Amniotic epithelial cell (primary cell): ENCODE measurements at places on chromosomes 3 and 15.

GRCh38 chr3:136141891-136142290, 54.2 kb downstream of the MSL2 start:
- no peak for DNase-seq

DNA sequence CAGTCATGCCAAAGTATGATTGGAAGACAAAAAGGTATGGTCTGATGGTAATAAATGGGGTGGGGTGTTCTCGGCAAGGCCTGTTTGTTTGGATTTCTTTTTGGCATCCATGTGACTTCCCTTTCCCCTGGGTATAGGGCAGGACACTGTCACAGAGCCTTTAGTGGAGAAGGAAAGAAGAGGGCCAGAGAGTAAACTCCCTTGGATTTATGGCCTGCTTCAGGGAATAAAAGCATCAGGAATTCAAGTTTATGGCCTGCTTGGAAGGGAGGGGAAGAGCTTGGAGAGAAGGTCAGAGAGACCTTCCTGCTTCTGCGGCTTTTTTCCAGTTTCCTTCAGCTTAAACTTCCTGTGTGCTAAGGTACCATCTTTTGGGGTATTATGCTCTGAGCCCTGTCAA, 179.4 kb upstream of the ADAMTS9 start:
- no peak for DNase-seq

- no peak for DNase-seq
Measured at GRCh38 chr3:41148478-41148877, 50.8 kb upstream of the CTNNB1 start.

GRCh38 chr15:63192619-63193206, 3.3 kb downstream of the RAB8B start:
- DNase-seq = no peak

GRCh38 chr3:197256836-197257444, 41.5 kb downstream of the DLG1 start:
- DNase-seq = peak; percentile 54

DNA sequence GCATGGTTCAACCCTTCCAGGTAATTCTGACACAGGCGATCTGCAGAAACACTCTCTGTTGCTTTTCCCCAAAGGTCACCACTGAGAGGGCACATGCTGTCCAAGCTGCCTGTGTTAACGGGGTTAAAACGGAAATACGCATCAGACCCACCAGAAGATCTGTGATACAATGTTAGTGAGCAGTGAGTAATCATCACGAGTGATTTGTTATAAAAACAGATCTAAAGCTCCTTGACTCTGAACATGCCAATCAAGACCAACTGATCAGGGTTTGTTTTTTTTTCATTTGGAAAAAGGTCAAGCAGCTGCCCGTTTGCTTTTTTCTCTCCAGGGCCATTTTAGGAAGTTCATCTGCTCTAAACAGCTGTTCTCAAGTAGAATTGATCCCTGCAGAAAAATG, 43.2 kb downstream of the FGF12 start:
- DNase-seq = no peak

DNA sequence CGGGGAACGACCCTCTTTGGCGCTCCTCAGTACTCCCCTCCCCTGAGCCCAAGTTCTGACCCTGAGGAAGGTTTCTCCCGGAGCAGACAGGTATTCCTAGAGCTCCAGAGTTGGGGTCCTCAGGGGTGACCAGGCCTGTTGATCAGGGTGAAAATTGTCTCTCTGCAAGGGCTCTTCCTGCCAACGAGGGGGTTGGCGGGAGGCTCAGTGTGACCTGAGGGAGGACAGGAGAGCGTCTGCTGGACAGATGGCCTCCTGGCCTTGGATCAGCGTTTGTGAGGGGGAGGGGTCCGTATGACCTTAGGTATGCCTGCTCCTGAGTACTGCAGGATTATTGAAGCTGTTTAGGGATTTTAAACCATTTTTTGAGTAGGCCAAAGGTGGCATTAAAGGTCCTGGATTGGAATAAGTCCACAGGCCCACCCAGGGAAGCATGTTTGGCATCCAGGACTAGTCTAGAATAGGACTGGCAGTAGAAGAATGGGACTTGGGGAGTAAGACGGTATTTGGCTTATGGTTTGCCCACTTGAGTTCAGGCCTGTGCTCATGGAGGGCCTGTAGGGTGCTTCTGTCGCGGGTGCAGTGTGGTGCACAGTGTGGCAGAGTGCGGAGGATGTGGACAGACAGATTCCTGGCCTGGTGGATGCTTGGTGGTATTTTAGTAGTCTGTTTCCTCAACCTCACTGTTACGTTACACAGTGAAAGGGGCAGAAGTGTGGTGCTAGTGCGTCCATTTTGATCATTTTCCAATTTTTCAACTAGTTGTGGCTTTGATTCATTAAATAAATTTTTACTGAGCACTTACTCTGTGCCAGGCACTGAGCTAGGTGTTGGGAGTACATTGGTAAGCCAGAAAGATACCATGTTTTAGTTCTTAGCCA, 959 bp downstream of the ZNF592 start:
- peak; percentile 23 for DNase-seq

DNA sequence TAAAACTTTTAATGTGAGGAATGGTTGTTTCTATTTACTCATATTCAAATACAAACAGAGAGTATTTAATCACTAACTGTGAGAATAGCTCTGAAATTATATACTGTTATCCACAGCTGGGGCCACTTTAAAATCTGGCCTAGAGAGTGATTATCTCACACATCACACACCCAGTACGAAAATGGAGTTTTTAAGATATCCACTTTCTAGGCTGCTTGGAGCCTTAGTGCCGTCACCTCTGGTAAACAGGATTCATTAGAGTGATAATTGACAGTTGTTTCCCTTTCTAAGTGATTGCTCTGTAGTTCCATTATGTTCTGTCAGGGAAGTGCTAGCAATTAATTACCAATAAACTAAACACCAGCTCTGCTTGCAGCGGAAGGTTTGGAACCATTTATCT, 942.4 kb downstream of the FHIT start:
- no peak for DNase-seq

DNA sequence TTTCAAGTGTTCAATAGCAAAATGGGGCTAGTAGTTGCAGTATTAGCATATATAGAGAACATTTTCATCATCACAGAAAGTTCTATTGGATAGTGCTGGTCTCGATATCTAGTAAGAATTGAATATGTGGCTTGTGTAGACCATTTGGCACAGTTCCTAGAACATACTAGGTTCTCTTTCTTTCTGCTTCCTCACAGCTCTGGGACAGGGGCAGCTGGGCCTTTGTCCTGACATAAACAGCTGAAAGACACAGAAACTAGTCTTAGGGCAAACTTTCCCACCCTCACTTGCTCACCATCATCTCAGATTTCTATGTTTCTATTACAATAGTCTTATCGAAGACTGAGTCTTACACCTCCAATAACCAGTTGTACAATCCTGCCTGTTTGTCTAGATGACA, 63.7 kb upstream of the DLG1 start:
- no peak for DNase-seq

GRCh38 chr3:131786386-131786785, 248.4 kb downstream of the CPNE4 start:
- DNase-seq = no peak

DNA sequence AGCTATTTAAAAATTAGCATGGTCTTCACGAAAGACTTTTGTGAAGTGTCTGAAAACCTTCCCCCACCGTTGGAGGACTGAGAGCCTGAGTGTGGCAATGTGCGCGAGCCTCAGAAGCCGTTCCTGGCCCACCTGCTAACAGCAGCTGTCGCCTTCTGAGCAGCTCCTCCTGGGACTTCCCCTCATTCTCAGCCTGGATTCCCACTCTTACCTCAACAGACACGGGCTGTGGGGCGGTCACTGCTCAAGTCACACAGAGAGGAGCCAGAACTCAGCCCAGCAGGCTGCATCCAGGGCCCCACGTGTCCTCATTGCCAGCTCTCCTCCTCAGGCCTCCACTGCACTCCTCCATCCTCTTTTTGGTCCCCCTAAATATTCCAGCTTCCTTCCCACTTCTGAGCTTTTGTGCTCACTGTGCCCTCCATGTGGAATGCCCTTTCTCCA, 7.8 kb downstream of the DNASE1L3 start:
- DNase-seq = no peak

DNA sequence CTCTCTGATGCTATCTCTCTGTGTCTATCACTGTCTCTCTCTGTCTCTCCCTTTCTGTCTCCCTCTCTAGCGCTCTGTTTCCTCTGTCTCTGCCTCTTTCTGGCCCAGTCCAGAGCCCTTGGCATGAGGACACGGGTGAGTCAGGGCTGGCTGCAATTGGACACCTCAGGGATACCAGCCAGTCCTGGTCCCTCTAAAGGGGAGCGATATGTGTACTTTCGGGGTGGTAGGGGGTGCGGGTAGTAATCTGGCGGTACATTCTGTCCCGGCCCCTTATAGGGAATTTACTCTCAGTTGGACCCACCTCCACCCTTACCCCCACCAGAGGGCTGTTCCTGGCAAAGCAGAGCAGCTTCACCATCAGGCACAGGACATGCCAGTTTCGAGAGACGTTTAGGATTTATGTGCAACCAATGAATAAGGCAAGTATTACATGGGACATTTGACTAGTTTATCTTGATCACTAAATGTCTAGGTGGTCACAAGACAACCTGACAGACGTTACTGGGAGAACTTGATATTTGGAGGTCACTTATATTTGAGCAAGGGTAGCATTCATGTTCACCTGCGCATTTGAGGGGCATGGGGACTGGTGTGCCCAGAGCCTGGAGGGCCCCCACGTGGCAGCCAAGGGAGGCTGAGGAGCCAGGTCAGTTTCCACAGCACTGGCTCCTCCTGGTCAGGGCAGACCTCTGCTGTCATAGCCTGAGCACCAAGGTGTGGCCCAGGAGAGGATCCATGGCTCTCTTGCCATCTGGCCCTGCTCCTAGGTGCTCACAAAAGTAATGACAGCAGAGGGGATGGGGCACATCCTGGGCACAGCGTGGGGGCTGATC, 256.1 kb downstream of the PLCL2 start:
- DNase-seq = no peak

- no peak for DNase-seq
Measured at GRCh38 chr3:118501152-118501551, 533.5 kb downstream of the IGSF11 start.
